ENCODE measurements at places on chromosomes 4 and X.

GRCh38 chrX:16310326-16310725, 143.0 kb downstream of the MAGEB17 start:
- no peak for DNase-seq

DNA sequence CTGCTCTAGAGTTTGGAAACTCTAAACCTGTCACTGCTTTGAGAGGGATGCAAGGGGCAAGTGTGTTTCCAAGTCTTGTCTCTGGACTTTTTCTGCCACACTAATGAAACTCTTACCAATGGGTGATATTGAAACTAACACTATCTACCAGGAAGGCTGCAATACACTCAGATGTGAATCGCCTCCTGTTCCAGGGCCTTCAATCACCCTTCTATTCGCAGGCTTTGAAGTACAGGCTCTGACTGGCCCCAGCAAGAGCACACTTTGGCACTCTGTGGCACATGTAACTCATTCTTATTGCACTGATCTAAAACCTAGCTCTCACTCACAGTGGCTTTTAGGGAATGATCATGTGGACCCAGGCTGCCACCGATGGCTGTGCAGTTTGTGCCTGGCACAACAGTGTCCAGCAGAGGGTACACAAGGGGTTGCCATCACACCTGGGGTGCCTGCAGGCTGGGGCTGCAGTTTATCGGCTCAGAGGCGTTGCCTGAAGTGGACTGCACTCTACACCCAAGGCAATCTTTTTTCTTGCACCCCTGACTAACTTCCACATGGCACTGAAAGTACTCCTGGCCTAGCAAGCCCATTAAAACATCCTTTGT, 210.8 kb downstream of the MGST2 start:
- DNase-seq, result no peak

DNA sequence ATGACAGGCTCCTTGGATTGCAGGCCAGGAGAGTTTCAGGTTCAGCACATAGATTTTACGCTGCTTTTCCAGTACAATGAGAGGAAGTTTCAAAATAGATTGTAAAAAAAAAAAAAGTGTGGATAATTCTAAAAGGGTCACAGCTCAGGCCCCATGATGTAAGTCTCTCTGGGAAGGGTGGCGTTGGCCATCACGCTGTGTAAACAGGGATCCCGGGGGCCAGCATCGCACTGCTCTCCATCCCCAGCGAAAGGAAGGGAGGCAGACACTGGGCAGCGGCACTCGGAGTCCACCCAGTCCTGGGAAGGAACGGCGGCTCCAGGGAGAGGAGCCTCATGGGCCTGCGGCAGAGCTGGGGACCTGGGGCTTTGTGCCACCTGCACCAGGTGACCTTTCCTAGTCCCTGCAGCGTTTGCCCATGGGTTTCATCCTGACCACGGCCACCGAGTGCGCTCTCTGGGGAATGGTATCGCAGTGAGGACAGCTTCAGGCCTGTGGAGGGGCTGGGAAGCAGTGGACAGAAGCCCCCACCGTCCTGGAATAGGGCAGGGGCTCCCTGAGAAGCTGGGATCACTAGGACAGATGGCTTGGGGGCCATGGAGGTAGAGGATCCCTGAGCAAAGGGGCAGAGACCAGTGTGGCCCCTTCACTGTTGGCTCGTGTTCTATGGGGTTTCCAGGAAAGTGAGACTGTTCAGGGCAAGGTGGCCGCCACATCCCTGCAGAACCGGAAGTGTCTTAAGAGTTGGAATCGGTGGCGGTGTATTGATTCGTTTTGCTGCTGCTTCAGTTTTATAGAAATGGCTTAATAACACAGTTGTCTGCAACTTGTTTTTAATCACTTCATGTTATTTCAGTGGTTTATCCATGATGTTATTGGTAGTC, 38.9 kb downstream of the RGS12 start:
- DNase-seq, result no peak

- DNase-seq, result no peak
These were observed 276.4 kb downstream of the IL15 start for GRCh38 chr4:141912831-141913230.

DNA sequence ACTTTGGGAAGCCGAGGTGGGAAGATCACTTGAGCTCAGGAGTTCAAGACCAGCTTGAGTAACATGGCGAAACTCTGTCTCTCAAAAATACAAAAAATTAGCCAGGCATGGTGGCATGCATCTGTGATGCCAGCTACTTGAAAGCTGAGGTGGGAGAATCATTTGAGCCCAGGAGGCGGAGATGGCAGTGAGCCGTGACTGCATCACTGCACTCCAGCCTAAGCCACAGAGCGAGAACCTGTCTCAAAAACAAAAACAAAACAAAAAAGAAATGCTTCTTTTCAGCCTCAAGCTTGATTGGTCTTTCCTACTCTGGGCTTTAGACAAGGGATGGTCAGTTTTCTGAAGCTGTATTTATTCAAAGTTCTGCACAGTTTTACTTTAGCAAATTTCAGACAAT, 15.8 kb upstream of the DHRSX start:
- DNase-seq, result no peak

- no peak for DNase-seq
These were observed 93.5 kb upstream of the DDX3X start for GRCh38 chrX:41240509-41240908.

DNA sequence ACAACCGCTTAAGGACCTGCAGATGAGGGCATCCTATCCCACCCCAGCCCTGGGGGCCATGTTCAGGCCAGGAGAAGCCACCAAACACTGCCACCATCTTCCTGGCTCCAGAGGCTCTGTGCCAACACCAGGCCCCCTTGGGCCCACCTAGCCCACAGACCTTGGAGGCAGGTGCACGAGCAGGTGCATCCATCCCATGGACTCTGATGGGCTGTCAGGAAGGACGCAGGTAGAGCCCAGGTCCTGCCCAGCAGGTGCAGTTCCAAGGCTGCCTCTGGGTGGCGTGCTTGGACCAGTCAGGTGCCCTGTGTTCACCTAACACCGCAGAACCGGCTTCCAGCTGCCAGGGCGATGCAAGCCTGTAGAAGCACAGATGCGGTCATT, 22.8 kb upstream of the PDE6B start:
- peak; percentile 47 for DNase-seq

DNA sequence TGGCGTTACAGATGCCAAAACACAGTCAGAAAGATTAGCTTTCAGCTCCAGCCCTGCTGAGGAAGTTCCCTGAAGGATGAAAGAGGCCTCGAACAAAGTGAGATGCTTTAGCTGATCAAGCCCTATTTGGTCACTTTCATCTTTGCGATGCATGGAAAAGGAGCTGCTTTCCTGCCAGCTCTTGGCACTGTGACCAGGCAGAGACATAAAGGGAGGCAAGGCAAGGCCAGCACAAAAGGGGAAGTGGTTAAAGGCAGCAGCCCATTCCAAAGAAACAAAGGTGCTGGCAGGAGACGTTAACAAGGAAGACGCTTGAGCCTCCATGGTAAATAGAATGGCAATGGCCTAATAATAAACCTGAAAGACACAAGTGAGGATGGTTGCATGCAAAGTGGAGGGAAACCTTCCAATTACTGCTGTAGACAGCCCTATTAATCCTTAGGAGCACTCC, 617.1 kb upstream of the INTU start:
- DNase-seq, result no peak

DNA sequence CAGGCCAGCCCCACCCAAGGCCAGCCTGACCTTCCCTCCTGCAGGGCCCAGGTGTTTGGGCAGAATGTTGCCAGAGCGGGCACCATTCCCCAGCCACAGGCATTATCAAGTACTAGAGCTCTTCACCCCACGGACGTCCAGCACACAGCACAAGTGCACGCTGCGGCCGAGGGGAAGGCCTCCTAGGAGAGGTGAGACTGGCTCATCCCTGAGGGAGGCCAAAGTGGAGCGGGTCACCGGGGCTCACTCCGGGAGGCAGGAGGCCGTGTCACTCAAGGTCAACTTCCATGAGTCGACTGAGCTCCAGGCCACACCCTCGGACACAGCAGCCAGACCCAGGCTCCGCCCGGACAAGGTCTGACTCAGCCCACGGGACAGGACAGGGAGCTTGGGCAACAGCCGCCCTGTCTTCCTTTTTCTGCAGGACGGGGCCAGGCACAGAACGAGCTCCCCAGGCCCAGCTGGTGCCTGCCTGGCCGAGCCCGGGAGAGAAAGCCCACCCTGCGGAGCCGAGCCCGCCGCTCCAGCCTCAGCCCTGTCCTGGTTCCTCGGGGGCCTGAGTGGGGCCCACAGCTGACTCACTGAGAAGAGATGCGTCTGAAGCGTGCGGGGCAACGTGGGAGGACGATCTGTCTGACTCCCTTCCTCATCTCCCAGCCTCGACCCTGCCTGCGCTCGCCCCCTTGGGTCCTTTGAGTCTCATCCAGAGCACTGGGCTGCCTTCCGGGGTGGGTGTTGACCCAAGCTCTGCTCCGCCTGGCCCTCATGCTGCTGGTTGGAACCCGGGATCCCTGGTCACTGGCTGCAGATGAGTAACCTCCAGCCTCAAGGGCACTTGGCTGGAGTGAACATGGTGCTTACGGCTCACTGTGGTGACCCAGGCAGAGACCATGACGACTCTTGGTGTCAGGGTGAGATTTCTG, 1.6 kb downstream of the SLC49A3 start:
- DNase-seq, result no peak

DNA sequence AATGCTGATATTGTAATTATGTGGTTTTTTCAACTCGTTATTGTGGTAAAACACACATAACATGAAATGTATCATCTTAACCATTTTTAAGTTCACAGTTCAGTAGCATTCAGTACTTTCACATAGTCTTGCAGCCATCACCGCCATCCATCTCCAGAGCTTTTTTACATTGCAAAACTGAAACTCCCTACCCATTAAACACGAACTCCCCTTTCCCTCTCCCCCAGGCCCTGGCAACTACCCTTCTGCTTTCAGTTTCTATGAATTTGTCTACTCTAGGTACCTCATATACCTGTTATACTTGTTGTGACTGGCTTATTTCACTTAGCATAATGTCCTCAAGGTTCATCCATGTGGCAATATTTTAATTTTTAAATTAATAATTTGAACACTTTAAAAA, 380.6 kb downstream of the MAPK10 start:
- no peak for DNase-seq

DNA sequence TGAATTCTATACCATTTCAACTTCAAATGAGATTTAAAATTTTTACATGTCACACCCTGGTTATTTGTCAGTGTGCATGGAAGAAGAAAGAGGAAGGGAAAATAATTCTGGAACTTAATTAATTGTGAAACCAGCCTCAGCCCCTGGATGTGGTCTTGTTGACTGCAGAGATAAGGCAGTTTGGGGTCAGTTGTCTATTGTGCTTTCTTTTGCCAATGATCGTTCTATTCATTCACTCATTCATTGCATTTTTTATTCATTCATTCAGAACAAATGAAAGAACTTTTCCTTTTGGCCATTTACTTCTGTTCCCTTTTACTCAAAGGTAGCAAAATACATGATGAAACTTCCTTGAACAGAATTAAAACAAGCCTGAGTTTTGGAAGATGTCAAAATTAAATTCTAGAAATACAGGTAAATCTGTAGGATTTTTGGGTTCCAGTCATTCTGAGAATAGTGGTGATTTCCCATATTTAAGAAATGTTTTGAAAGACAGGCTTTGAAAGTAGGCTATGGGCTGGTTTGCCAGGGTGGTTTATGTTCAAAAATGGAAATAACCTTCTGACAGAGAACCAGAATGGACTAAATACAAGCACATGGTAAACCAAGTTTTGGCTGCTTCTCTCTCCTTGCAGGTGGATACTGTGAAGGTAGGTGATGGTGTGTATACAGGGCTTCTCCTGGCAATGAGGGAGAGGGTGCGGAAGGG, 35.7 kb downstream of the PARM1 start:
- no peak for DNase-seq

DNA sequence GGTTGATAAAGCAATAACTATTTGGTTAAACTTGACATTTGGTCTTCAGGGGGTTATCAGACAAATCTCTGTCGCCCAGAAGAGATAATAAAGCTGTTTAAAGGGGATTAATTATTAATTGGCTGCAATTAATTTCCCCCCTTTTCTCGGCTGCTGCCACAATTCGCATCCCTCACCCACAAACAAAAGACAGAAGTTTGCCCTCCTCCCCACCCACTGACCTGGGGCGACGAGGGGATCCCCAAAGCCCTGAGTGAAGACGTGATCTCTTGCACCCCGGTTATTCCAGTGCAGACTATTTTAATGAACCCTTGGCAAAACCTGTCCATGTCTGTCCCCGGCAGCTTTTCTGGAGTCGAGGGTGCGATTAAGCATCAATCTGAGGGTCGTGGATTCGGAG, 55.7 kb upstream of the TMEM33 start:
- no peak for DNase-seq

- DNase-seq, result no peak
These were observed 127.7 kb downstream of the IRF2 start for GRCh38 chr4:184346682-184347081.

DNA sequence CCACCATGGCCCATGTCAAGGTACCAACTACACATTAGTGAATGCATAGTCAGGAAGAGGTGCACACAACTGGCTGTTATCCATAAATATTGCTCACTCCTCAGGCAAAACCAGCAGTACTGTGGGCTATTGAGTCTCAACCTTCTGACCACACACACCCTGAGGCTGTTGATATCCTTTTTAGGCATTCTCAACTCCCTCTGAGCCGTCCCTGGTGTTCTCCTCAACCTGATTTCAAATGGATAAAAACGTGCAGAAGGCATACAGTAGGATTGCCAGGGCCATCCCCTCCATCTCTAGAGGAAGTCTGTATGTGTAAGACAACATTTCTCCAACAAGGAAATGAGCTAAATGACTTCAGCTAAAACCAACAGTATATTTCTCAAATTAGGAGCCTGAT, 98.7 kb upstream of the KLHL13 start:
- no peak for DNase-seq

GRCh38 chr4:24473309-24473721, 111.0 kb downstream of the DHX15 start:
- peak; percentile 13 for DNase-seq

DNA sequence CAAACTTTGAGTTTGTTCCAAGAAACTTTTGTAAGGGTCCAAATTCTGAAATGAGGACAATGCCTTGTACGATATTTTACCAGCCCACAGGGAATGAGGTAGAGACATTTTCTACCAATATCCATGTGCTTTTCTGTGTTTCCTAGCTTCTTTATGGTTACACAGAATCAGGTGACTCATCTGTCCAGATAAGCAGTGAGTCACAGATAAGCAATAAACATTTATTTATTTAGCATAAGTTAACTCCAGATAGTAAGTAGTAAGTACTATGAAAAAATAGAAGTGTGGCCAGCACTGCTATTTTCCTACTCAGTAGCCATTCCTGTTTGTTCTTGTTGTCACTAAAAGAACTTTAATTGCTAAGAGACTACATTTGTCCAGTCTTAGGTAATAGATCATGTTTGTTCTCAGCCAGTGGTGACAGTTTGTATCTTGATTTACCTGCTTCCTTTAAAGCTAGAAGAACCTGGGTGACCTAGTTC, 7.4 kb downstream of the AFF1 start:
- no peak for DNase-seq

GRCh38 chr4:186486172-186486571, 69.2 kb downstream of the MTNR1A start:
- DNase-seq, result no peak

- no peak for DNase-seq
These were observed 67.2 kb downstream of the MAP3K15 start for GRCh38 chrX:19448077-19448476.

GRCh38 chrX:78665342-78665741, 6.2 kb upstream of the RTL3 start:
- no peak for DNase-seq
